ENCODE measurements at places on chromosomes 7 and 10.

GRCh38 chr7:79770063-79770462, 316.6 kb upstream of the MAGI2 start:
- DNase-seq, result no peak

GRCh38 chr10:102413053-102413705, 5.4 kb downstream of the PSD start:
- DNase-seq, result no peak

DNA sequence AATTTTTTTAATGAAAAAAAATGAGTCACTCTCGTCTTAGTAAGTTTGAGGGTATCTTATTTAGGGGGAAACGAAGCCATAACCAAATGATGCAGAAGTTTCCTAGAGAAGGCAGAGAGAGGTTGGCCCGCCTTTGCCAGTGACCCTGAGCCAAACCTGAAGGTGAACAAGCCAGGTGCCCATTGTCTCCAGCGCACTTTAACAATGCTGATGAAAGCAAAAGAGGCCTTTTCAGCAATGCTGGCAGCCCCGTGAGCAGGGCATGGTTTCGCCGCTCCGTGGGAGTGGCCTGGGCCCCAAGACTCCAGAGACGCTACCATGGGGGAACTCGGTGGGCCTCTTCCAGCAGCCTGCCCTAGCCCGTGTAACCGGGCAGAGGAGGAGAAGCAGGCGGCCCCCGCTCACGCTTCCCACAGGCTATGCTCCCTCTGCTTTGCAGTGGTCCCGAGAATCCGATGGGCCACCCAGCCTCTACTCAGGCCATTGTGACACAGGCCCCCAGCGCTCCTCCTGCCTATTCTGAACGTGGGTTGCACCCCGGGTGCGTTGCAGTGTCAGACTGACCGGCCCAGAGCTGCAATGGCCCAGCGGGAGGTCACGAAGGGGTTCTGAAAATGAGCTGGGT, 14.0 kb upstream of the UNCX start:
- DNase-seq, result no peak

DNA sequence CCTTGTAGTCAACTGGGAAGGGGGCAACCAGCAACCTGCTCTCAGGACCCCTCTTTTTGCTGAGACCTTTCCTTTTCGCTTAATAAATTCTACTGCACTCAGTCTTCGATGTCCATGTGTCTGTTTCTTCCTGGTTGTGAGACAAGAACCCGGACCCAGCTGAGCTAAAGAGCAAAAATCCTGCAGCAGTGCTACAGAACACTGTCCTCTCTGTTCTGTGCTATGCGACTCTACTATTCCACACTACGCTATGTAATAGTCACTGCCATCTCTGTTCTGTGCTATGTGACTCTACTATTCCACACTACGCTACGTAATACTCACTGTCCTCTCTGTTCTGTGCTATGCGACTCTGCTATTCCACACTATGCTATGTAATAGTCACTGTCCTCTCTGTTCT, 34.3 kb downstream of the DIP2C start:
- no peak for DNase-seq

DNA sequence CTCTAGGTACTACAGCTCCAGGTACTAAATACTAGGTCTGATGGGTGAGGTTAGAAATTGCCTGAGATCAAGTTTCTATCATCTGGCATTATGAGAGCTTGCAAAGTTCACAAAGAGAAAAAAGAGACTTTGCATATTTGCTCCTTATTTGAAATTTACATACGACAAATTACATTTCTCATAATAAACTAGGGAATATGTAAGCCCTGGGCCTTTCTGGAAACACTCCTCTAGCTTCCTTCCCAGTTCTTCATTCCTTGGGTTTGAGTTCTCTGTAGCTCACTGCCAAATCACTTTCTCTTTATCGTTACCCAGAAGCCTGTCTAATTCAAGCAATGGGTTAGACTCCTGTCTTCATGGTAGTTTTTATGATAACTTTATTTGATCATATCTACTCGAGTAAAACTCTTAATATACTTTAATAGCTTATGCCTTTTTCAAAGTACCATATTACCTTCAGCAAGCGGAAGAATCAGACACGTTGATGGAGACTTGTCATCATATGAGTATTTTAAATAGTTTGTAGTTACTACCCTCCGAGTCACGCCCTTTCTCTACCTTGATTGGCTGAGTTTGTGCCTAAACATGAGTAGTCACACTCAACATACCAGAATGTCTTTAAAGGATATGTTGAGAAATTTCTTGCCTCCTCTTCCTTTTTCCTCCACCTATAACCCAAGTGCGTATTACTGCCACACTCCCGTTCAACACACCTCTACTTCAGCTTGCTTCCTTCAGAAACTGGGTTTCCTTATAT, 150.5 kb downstream of the DKK1 start:
- DNase-seq, result no peak

DNA sequence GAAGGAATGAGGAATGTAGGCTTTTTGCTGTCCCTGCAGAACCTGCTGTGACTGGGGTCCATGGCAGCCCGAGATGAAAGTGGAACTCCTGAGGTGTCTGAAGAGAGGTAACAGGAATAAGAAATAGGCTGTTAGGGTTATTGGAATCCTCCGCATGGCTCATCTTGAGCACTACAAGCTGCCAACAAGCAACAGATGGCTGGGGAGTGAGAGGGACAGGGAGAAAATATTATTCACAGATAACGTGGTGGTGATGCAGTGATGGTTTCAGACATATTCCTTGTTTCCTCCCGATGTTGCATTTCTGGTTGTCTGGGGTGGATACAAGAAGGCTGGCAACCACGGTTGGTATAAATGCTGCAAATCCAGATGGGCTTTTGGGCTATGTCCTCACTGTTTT, 46.1 kb downstream of the AP3M1 start:
- no peak for DNase-seq

GRCh38 chr7:13109201-13109600, 421.8 kb downstream of the ARL4A start:
- no peak for DNase-seq

GRCh38 chr7:81672872-81673271, 97.0 kb downstream of the HGF start:
- no peak for DNase-seq

DNA sequence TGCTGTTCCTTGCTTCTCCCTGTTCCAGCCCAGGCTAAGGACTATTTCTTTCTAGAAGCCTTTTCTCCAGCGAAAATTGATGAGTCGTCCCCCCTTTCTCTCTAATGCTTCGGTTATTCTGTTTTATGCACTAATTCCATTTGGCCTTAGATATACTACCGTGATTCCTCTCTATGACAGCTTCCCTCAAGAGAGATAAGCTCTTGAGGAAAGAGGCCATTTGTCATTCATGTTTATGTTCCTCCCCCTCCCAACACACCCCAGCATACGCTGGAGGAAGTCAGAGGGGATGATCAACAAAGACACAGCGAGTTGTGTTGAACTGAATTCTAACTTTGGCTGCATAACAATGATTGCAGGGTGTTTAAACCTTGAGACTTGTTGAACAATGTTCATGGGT, 198.8 kb downstream of the BMPER start:
- DNase-seq, result no peak

- DNase-seq, result no peak
These were observed 536.6 kb downstream of the HTR7 start for GRCh38 chr10:90321132-90321816.

- DNase-seq, result no peak
These were observed 34.8 kb downstream of the LRRC4 start for GRCh38 chr7:127996253-127997071.

- DNase-seq, result no peak
These were observed 24.9 kb upstream of the AMPH start for GRCh38 chr7:38655833-38656774.

GRCh38 chr7:17939606-17940301, 540 bp downstream of the SNX13 start:
- DNase-seq, result peak; percentile 71

- no peak for DNase-seq
These were observed 58.9 kb upstream of the STRIP2 start for GRCh38 chr7:129375141-129375938.

DNA sequence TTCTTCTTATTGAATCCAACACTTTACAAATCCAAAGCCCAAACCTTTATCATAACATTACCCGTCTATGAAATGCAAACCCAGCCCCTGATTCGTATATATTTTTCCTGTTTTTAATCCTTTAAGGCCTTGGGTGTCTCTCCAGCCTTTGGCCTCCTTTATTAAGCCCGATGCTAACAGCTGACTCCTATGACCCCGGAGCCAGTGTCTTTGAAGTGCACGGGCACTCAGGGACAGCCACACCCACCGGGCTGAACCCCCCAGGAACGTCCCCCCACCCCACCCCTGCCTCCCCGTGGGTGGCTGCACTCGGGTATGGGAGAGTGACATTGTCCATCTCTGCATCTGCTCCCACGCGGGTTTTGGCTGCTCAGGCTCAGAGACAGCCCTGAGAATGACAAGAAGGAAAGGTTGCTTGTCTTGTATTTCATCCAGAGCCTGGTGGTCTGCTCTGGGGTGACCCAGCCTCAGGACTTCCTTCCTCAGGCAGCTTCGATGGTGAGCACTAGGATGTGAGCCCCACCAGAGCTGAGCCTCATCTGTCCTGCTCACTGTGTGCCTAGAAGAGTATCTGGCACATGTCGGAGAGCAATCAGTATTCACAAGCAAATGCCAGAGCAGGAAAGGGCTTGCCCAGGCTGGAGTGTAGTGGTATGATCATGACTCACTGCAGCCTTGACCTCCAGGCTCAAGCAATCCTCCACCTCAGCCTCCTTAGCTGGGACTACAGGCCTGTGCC, 210.4 kb downstream of the SKIDA1 start:
- no peak for DNase-seq

GRCh38 chr10:113071446-113071845, 121.4 kb downstream of the TCF7L2 start:
- DNase-seq, result peak; percentile 87

DNA sequence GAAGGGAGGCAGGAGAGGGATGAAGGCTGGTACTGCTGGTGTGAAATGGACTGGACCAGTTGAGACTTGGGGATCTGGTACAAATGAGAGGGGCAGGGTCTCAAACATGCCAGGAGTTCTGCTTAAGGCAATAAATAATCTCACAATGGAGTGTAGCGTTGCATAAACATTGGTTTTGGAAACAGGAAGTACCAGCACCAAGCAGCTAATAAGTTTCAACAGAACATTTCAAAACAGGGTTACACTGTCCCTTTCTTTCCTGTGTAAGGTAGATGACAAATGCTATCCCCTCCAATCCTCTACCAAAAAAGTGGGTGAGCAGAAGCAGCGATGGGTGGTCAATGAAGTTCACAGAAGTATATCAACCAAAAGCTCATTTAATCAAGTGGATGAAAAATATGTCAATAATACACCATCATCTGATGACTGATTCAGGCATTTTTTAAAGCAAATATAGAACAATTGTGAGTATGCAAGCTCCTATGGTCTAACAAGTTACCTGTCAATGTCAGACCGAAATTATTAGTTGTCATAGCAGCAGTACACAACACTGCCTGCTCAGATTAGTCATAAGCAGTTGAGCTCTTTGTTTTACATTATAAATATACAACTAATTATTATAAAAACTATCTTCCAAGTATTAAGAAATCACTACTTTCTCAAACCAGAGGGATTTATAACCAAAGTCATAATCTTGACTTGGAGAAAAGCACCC, 220.0 kb downstream of the FAM107B start:
- DNase-seq, result no peak

GRCh38 chr10:77922566-77923179, 3.9 kb downstream of the DLG5 start:
- no peak for DNase-seq

GRCh38 chr10:116272440-116273283, at the start of gene GFRA1:
TSS of gene GFRA1 (minus strand) at chr10:116273206. CDS start at chr10:116272029, 1,177 bp downstream.
- DNase-seq, result peak; percentile 77

DNA sequence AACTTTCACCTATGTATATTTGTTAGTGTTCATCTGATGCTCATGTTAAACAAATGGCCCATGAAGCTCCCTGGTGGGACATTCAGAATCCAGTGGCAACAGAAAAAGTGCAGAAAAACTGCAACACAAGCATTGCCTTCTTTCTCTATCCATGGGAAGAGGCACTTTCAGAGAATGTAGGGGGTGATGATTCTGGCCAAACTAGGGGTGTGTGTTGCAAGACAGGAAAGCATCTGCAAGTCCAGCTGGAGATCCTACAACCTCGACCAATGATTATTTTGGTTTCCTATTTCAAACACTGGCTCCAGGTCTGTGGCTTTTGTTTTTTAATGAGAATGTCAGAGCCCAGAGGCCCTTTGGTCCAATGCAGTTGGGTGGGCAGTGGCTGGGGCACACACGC, 198.7 kb downstream of the CXCL12 start:
- DNase-seq, result no peak

GRCh38 chr7:129875745-129876411, 76.9 kb downstream of the UBE2H start:
- DNase-seq, result no peak
